ENCODE measurements at places on chromosomes 2 and 18.

GRCh38 chr2:214069254-214069653, 341.6 kb upstream of the VWC2L start:
- peak; percentile 61 for DNase-seq

GRCh38 chr2:6442252-6442985, 423.3 kb downstream of the CMPK2 start:
- no peak for DNase-seq

GRCh38 chr2:211141646-211142045, 585.2 kb downstream of the CPS1 start:
- no peak for DNase-seq

GRCh38 chr2:15800495-15801329, 139.6 kb upstream of the MYCN start:
- DNase-seq = no peak

- DNase-seq = no peak
Measured at GRCh38 chr2:30655660-30656059, 151.6 kb downstream of the CAPN13 start.

DNA sequence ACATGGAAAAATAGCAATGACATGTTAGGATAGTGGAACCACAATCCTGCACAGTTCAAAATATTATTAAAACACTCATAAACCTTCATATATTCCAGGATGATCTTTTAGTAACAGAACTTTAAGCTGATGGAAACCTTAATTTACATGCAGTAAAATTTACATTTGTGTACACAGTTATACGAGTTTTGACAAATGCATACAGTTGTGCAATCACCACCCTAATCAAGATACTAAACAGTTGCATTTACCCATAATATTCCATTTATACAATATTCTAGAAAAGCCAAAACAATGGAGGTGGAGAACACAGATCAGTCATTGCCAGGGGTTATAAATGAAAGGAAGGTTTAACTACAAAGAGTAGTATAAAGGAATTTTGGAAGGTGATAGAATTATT, 117.6 kb downstream of the EXOC6B start:
- DNase-seq = no peak

DNA sequence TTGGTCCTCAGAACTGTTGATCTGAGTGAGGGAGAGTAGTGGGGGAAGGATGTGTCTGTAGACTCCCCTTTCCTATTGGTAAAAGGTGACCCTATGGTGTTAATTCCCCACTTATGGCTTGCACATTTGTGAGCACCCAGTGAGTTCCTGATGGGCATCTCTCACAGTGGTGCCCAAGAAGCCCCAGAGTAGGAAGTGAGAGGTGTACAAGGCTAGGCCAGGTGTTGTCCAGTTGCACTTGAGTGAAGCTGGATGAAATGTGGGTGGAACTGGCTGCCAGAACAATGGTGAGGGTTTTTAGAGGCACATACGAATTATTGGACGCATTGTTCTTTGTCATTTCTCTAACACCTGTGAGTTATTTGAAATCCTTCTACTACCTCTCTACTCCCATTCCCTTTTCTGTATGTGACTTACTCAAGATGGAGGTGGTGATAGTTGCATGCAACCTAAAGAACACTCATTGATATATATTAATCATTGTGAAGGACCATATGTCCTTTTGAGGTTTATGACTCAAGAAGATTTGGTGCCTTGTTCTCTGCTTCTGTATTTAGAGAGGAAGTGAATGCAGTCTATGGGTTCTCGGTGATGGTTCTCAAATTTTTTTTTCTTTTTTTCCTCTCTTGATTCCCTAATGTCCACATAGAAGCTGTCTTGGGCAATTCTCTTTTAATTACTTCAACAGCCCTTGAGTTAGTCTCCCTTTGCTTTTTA, 162.7 kb downstream of the FSHR start:
- DNase-seq = no peak

DNA sequence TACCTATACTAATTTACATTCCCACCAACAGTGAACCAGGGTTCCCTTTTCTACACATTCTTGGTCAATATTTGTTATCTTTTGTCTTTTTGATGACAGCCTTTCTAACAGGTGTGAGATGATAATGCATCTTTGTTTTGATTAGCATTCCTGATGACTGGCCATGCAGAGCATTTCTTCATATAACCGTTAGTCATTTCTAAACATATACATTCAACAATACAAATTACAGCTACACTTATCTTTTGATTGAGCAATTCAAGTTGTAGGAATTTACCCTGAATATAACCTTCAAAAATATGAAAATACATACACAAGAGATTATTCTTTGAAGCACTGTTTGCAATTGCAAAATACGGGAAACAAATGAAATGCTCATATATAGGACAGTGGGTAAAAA, 94.9 kb downstream of the TMEM131 start:
- peak; percentile 62 for DNase-seq

GRCh38 chr2:8395718-8396117, 286.1 kb upstream of the ID2 start:
- DNase-seq = no peak

DNA sequence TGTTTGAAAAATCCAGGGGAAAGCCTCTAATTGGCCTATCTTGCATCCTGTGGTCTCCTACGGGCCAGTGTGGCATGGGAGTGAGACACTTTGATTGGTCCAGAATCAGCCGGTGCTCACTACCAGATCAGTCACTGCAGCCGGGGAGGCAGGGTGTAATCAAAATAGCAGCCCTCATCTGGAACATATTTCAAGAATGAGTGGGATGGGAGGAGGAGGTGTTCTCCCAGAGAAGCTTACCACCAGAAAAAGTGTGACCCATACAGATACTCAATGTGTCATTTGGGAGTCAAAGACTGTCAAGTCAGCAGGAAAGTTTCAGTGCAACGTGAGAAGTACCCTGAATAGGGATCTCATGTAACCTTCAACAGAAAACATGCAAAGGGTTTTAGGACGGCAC, 393.9 kb upstream of the SLC14A2 start:
- DNase-seq = no peak

DNA sequence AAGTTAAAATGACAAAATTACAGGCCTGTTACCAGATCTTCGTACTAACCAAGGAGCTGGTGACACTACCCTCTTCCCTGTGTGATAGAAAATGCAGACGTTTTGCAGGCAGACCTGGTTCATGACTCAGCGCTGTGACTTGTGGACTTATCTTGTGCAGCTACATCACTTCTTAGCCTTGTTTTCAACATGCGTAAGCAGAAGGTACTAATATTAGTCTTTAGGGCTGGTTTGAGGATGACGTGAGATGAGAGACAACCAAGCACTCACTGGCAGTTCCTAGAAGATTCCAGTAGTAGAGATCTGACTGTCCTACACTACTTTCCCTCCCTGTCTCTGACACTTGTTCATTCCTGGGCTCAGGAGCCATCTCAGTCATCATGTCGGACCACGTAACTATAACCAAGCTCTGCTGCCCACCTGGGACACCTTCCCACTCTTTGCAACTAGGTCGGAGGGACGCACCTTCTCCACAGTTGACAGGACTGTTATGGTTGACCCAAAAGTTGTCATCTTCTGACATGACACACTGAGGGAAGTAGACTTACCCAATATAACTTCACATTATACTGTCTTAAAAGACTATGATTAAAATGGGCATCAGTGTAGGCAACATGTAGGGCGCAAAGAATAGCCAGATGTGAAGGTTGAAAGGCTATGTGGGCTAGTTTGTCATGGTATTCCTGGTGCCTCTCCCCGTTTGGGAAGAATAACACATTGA, 64.8 kb downstream of the TNFRSF11A start:
- no peak for DNase-seq

DNA sequence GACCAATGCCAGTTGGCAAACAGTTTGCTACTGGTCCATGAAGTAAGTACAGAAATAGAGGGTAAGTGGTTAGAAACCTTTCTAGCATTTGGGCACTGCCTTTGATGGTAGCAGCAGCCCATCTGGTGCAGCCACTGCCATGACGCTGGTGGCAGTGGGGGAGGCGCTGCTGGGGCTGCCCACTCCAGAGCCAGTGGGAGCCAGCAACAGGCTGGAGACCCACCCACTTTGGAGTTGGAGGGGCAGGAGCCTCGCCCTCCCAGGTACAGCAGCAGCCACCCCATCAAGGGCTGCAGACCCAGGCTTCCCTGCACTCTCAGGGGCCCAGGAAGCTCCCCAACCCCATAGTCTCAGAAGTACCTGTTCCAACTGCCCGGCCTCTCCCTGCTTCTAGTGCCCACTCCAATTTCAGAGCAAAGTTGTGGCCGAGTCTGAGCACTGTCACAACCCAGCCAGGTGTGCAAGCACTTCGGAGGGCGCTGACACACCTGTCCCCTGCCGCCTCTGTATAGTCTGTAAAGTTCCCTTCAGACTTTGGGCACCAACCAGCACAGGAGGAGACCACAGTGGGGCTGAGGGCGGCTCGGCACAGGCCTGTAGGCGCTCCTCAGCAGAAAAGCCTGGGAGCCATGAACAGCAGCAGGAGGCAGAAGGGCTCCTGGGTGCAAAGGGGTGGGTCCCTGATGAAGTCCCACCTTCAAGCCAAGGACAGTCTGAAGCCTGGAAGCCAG, 125.6 kb upstream of the CCDC150 start:
- DNase-seq = no peak

DNA sequence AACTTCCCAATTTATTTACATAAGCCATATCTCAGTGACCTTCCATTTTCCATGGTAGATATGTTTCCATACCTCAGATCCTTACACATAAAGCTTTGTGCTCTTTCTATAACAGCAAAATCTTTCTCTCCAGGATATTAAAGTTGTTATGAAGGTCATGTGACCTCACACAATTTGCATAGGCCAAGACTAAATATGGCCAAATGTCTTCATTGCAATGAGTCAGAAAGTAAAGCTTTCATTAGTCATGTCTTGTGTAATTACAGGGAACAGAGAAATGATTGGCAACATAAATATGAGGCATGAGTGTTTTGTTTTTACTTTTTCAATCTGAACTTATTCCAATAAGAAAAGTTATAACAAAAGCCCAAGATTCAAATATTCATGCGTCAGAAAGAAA, 243.5 kb downstream of the ASXL3 start:
- peak; percentile 75 for DNase-seq

GRCh38 chr2:150909090-150909489, 352.6 kb downstream of the RBM43 start:
- DNase-seq = no peak

DNA sequence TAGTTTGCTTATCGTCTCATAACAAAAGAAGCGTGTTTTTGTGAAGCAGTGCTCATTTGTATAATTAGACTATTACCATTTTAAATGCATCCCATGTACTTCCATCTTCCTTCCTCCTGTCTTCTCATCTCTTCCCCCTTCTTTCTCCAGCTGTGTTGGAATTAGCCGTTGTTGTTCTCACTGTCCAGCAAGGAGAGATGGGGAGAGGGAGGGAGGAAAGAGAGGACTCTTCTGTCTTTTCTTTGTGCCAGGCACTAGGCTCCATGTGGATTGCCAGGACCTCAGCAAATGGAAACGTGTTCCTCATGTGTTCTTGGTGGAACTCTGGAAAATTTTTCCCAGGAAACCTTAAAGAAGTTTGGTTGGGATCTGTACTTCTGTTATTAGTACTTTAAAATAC, 131.7 kb downstream of the PHLPP1 start:
- DNase-seq = no peak

DNA sequence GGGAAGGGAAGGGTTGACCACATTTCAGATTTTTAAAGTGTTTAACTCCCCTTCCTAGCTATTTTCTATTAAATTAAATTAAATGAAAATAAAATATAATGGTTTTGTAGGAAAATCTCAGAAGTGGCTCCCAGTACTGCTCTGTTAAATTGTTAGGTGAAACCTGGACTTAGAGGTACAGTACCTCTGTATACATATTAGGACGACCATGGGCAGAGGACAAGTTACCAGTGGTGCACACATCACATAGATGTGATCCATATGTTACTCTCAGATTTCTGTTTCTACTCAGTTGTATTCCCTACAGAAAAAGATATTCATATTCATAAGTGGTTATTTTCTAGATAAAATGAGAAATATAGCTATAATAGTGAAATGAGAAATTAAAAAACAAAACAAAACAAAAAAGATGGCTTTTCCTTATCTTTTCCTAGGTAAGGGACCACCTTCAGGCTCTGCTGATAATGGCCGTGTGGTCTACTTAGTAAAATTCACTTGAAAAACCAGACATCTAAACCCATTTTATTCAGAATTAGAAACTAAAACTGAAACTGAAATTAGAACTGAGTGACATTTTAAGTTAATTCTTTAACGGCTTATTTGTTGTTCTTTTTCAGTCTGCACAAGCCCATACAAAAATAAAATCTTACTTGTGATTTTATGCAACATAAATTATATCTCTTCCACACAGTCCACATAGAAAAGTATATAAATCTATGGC, 832.5 kb upstream of the CHAC2 start:
- DNase-seq = peak; percentile 42

DNA sequence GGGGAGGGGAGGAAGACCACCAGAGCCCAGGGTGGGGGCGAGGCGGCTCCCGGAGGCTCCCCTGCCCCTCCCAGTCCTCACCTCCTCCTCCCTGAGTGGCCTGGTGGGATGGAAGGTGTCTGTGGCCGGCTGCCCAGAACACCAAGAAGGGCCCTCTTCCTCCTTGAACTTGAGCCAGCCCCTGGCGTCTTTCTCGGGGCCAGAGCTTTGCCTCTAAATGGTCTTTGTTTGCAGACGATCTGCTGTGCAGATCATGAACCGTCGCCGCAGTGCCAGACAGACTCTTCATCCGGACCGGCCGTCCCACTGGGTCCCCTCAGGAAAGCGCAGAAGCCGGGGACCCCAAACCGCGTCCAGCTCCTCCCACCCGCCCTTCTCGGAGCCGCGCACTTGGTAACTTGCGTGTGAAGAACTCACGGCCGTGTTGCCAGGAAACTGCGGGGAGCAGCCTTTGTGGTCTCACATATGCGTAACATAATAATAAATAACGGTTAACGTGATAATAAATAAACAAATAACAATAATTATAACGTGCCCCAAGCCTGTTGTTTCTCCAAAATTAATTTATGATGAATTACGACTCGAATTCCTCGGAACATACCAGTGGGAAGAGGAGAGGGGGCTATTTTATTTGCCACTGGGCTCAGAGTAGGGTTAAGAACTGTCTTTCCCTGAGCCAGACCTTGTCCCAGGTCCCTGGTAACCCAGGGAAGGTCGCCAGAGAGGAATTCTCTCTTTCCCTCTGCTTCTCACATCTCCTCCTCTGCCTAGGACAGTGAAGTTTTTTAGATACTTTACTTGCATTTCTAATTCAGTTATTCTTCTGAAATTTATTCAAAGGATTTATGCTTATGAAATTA, 41.0 kb downstream of the PTGR3 start:
- no peak for DNase-seq

Data from DMS53 (cell line).